NCI-H510A (cell line): ENCODE measurements at places on chromosomes 12 and 14.

GRCh38 chr12:74896186-74896585, 313.5 kb downstream of the KCNC2 start:
- DNase-seq: no peak

GRCh38 chr12:19390051-19390598, 49.2 kb upstream of the AEBP2 start:
- no peak for DNase-seq

GRCh38 chr12:124734224-124734788, 129.4 kb downstream of the SCARB1 start:
- peak; percentile 81 for DNase-seq

GRCh38 chr12:80064269-80064668, 35.1 kb upstream of the OTOGL start:
- no peak for DNase-seq

GRCh38 chr14:92635031-92635430, 113.4 kb downstream of the LGMN start:
- DNase-seq: no peak

- no peak for DNase-seq
Observed at GRCh38 chr12:129672110-129672509, 231.7 kb downstream of the TMEM132D start.

GRCh38 chr12:24014915-24015832, 65.7 kb upstream of the SOX5 start:
- DNase-seq: no peak

GRCh38 chr12:116502989-116503496, 56.1 kb upstream of the MAP1LC3B2 start:
- peak; percentile 26 for DNase-seq

DNA sequence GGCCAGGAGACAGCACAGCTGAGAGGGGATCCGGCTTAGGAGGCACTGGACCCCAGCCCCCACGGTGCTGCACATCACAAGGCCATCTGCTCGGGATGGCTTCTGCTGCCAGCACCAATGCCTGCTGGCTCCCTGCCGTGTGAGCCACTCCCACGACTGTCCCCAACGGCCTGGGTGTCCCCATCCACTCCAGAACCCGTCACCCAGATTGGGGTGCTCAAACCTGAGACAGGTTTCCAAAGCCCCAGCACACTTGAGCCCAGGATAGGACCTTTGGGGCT, 102.4 kb downstream of the RFLNA start:
- DNase-seq: no peak

GRCh38 chr12:96850676-96851075, 56.4 kb upstream of the NEDD1 start:
- no peak for DNase-seq

DNA sequence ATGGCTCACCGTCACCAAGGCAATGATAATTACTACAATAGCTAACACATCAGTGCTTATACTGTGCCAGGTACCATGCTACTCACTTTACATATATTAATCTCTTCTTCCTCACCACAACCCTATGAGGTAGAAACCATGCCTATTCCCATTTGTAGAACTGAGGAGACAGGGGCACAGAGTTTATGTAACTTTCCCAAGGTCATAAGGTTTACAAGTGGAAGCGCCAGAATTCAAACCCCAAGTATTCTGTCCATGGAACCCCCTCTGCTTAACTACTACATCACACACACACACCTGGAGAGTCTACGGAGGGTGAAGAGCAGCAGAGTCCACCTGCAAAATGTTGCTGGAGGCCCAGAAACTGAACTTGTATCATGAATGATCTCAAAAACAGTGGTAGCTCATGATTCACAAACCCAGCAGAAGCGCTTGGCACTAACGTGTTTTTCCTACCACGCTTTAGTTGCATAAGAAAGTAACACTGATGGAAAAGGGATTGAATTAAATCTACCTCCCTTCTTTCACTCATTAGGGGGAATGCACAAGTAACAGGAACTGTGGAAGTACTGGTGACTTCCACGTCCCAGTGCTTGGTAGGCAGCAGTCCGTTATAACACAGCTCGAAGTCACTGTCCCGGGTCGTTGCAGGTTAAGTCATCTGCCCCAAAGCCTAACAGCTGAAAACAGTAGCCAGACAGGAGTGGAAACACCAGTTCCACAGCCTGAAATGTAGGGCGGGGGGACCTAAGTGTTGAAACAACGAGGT, 2.0 kb downstream of the ITPR2 start:
- no peak for DNase-seq

- DNase-seq: peak; percentile 70
Observed at GRCh38 chr12:72346363-72346944, 74.3 kb downstream of the TRHDE start.

- DNase-seq: no peak
Observed at GRCh38 chr12:6312529-6313325, 2.2 kb downstream of the PLEKHG6 start.

- no peak for DNase-seq
Observed at GRCh38 chr12:110379631-110380030, 23.9 kb downstream of the ANAPC7 start.

DNA sequence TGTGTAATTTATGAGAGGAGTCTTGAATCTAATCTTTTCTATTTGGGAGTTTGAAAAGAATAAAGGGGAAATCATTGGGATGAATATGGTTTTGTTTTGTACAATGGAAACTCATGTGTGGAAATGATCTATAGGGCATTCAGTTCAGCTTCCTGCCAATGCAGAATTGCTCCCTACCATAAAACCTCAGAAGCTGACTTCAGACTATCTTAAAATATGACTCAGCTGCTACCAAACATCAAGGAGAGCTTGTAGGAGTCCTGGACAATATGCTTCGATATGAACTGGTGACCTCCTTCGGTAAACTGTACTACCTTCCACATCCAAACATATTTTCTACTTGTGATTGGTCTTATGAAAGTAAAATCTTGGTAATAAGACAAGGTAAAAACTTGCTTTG, 160.6 kb downstream of the CAPZA3 start:
- no peak for DNase-seq

- DNase-seq: no peak
Observed at GRCh38 chr12:24424889-24425600, 475.6 kb upstream of the SOX5 start.

GRCh38 chr12:104750061-104750460, 208.0 kb downstream of the SLC41A2 start:
- no peak for DNase-seq

- DNase-seq: no peak
Observed at GRCh38 chr12:75480469-75480949, at the start of gene GLIPR1. Gene GLIPR1 (plus strand): TSS chr12:75480755. CDS start chr12:75480881, 126 bp downstream.

DNA sequence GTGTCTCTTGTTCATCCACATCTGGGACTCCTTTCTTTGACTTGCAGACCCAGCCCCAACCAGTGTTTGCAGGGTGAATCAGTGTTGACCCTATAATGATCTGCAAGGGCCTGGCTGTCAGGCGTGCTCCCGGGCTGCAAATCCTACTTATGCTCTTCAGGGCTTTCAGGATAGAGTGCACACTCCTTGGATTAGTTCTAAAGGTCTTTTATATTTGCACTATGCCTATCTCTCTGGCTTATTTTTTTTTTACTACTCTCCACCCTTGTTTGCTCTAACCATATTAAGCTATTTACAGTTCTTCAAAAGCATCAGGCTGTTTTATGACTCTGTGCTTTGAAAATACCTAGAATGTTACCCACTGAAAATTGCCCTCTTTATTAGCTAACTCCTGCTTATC, 4.3 kb upstream of the PRICKLE1 start:
- DNase-seq: no peak

- DNase-seq: no peak
Observed at GRCh38 chr12:52636189-52636588, 15.8 kb downstream of the KRT2 start.

GRCh38 chr14:99043756-99044155, 228.2 kb downstream of the BCL11B start:
- DNase-seq: no peak

DNA sequence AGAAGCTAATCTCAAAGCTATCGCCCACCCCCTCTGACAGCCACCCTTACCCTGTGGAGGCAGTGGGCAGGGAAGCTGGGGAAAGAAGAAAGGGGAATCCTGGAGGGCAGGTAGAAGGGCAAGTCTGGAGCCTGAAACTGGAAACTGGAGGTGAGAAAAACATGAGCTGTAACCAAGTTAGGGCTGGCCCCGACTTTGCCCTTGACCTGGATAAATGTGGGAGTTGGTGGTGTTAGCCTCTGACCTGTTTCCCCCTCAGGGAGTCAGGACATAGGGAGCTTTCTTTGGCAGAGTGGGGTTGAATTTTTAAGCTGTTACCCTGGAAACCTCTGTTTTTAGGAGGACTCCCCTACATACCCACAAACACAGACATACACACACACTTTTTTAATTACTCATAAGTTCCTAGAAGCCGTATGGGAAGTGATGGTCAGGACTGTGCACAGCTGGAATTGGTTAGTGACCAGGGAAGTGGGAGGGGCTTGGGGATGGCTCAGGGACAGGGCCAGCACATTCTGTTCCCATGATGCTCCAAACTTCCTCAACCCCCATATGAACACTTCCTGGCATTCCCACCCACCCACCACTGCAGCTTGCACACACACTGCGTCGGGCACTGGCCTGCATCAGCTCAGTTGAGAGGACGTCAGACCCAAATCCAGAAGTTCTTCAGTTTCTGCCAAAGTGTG, 5.0 kb upstream of the MMP19 start:
- DNase-seq: no peak

DNA sequence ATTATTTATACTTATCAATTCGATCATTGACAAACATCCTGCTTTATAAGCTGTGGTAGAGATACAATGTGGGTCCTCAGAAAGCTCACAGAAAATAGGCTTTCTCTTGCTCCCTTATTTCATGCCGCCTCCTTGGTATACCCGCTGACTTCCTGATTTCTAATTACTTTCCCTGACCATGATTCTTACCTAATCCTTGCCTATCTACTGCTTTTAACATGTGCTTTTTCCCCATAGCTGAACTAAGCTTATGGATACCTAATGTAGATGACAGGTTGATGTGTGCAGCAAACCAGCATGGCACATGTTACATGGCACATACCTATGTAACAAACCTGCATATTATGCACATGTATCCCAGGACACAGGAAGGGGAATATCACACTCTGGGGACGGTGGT, 65.1 kb downstream of the ITPR2 start:
- no peak for DNase-seq

DNA sequence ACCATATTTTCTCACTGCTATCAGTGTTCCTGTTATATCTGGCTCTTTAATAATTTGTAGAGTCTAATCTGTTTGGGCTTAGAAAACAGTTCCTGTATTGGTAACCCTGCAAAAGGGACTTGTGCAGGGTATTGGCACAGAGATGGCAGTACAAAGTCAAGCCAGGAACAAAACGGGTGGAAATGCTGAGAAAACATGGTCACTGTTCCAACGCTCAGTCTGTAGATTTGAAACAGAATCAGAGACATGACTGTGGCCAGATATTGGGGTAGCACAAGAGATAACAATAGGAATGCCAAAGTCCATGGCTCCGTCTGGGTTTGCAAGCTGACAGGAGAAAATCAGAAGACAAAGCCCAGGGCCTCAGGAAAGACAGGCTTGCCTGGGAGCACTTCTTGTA, 290.7 kb upstream of the PDE3A start:
- no peak for DNase-seq

GRCh38 chr12:77406219-77406905, 341.0 kb upstream of the E2F7 start:
- DNase-seq: no peak

GRCh38 chr14:87998482-87998881, 5.5 kb upstream of the GALC start:
- no peak for DNase-seq

DNA sequence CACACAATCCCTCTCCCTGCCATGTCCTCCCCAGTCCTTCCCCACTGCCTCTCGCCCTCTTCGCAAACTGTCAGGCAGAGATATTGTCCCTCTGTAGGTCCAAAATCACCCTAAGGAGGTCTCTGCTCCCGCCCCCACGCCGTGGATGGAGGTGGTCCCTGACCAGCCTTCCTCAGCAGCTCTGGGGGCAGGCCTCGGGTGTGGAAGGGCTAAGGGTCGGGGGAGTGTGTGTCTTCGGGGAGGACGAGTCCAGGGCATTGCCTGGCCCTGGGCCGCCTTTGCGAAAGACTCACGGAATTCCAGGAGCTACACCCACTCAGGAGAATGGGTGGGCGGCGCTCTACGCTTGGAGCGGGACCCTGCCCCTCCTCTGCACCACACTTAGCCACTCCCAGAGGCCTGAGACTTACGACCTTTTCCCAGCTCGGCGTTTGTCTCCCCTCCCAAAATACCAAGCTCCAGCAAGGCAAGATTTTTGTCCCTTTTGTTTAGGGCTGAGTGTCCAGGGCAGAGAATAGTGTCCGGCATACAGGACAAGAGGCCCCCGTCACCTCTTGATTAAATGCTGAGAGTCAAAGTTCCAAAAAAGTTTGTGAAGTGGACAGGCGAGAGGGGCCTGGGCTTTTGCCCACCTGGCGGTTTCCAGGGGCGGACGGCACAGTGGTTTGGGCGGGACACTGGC, 881 bp downstream of the PYGL start:
- DNase-seq: no peak

- DNase-seq: no peak
Observed at GRCh38 chr14:45204241-45204640, 48.8 kb downstream of the MIS18BP1 start.

DNA sequence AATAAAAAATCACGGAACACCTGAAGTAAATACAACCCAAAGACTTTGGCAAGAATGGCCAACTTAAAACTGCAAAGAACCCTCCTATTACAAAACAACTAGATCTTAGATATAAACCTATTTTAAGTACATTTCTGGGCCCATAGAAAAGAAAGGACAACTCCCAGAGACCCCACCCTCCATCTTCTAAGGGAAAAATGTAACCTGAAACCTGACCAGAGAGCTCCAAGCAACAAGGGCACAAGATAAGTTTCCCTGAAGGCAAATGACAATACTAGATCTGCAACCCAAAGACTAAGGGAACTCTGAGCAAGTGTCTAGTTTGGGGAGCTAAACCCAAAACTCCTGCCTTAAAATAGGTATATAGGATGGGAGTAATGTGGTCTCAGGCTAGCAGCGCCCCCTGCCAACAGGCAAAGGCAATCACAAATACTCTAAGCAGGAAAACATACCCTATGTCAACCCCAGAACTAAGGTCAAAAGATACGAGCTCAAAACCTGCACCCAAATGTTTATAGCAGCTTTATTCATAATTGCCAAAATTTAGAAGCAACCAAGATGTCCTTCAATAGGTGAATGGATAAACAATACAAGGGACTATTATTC, 218.9 kb downstream of the ITPR2 start:
- no peak for DNase-seq

- DNase-seq: no peak
Observed at GRCh38 chr12:125169870-125170269, 104.6 kb downstream of the AACS start.

DNA sequence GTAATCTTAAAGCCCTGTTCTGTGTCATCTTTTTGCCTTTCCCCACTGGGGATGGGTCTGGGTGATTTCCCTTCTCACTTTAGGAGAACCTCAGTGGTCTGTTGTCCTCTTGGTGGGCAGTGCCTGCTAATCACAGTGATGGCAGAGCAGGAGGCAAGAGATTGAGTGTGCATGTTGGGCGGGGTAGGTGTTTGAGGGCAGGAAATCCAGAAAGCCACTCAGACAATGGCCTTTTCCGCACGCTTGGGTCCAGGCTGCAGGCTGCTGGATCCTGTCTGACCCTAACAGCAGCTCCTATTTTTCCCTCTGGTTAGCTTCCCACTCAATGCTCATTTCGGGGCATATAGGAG, 13.7 kb upstream of the ITGA5 start:
- DNase-seq: no peak

- no peak for DNase-seq
Observed at GRCh38 chr12:54988402-54989054, 4.0 kb upstream of the TESPA1 start.

- DNase-seq: peak; percentile 17
Observed at GRCh38 chr14:59511916-59512575, 27.7 kb downstream of the JKAMP start.

- no peak for DNase-seq
Observed at GRCh38 chr12:110677206-110677911, 11.6 kb downstream of the HVCN1 start.

- no peak for DNase-seq
Observed at GRCh38 chr12:6276956-6277620, 33.4 kb upstream of the PLEKHG6 start.
